ENCODE measurements at places on chromosomes 5 and 9.

DNA sequence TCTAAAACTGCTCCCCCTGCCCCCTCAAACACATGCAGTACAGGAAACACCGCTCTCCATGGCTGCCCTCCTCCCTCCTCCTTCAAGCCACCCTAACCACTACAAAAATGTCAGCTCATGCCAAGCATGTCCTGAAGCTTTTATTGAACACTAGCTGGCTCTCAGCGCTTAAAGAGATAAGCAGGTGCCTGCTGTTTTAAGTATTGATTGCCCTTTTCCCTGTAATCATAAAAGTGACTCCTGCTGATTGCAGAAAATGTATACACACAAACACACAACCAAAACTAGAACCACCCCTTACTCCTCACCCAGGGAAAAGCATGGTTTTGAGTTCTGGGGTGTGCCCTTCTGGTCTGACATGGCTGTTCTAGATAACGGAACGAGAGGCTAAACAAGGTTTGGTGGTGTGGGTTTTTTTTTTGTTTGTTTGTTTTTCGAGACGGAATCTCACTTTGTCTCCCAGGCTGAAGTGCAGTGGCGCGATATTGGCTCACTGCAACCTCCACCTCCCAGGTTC lies 3.7 kb upstream of the UCK1 start:
- DNase-seq = no peak

DNA sequence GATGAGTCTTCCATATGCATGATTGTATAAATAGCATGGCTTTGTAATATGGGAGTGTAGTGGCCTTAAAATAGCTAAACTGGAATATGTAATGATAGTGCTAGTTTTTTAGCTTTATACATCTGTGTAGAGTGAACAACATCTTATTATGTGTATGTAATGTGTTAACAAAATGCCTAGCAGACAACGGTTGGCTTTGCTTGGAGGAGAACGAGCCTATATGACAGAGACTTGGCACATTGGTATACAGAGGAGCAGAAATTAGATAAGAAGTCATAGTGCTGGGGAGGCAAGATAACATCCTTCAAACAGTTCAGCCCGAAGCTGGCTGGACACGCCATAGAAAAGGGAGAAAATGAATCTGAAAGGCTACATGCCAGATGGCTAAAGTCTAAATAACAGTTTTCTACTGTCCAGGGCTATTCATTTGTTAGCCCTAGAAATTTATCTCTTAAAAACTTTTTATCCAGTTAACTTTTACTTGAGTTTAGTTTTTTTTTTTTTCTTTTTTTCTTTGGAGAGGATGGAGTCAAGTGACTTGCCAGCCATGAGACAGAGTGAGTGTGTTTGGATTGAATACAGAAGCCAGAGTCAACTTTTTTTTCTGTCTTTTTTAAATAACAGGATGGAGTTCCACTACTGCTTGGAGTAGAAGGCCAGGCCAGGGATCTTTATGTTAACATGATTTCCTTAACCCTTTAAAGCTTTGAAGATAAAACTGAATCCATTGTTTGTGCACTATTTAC lies 214.4 kb upstream of the ACTBL2 start:
- no peak for DNase-seq

- no peak for DNase-seq
These were observed 2.1 kb downstream of the SLC12A7 start for GRCh38 chr5:1109542-1110306.

GRCh38 chr9:93589688-93590087 lies 13.3 kb downstream of the PHF2 start:
- DNase-seq = no peak

GRCh38 chr5:173010021-173010420 lies 26.4 kb downstream of the ATP6V0E1 start:
- no peak for DNase-seq

GRCh38 chr5:43482490-43483297 lies 971 bp downstream of the TMEM267 start:
- DNase-seq = no peak

- DNase-seq = no peak
These were observed 177.9 kb downstream of the C9orf50 start for GRCh38 chr9:129442803-129443511.

- DNase-seq = no peak
These were observed 624.9 kb upstream of the GRAMD2B start for GRCh38 chr5:125798307-125798706.

- no peak for DNase-seq
These were observed 417.2 kb upstream of the C9orf72 start for GRCh38 chr9:27990524-27990923.

GRCh38 chr5:72407541-72407940 lies 87.4 kb downstream of the PTCD2 start:
- no peak for DNase-seq

DNA sequence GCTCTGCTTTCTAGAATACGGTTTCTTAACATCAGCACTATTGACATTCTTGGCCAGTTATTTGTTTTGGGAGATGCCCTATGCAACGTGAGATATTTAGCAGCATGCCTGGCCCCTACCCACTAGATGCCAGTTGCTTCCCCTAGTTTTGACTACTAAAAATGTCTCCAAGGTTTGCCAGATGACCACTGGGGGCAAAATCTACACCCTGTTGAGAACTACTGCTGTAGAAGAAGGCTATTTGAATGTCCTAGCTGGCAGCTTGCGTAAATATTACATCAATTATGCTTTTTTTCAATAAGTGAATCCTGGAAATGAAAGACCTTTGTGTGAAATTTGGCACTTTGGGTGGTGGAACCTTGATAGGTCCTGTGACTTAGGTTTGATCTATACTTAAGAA lies 5.0 kb downstream of the NCBP1 start:
- no peak for DNase-seq

DNA sequence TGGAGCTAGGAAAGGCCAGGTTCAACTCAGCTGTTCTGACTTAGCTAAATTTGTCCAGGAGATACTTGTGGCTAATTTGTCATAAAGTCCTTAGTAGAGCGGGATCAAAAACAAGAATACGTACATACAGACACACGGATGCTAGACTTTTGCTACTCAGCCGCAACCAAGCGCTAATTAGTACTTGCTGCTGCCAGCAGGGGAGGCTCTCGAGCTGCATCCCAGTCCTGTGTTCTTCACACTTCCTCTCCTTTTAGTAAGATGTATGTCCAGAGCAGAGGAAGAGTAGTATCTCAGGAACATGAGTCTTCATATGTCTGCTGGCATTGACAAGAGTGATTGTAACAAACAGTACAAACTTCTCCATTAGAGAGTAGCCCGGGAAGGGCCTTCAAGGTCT lies 58.3 kb downstream of the CYFIP2 start:
- no peak for DNase-seq

DNA sequence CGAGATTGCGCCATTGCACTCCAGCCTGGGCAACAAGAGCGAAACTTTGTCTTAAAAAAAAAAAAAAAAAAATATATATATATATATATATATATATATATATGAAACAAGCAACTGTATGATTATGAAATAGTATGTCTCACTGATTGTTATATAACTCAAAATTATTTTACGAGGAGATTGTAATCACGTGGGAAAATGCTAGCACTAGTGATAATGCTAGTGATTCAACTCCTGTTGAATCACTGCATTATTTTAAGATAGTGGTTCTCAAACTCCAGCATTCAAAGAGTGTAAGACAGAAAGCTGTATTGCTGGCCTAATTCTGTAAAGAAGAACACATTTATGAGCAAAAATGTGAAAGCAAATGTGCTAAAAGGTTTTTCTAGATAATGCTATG lies 12.4 kb upstream of the PTPN3 start:
- no peak for DNase-seq

DNA sequence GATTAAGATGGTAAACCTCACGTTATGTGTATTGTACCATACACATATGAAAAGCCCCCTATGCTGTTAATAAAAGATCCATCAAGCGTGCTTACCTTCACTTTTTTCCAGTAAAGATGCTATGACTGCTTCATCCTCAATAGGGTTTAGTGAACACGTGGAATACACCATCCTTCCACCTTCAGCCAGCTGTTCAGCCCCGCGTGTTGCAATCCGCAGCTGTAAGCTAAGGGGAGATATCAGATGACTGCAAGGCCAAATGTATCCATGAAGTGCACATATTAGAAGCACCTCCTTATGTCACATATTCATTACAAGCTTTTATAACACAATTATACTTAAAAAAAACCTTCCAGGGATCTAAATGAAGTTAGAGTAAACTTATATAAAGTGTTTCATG lies 16.2 kb downstream of the NSUN2 start:
- DNase-seq = no peak

DNA sequence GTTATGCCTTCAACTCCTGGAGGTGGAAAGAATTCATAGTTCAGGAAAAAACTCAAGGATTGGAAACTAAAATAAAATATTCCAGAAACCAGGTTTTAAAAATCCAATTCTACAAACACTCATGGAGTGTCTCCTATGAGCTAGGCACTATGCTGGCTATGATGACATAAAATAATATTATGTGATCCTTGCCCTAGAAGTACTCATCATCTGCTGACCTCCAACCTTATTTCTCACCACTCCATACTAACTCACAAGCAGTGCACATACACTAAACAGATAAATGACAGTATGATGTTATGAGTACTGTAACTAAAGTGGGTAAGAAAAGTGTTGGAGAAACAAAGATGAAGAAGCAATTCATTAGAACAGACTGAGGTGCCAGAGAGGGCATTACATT lies 93.2 kb upstream of the NR5A1 start:
- no peak for DNase-seq

DNA sequence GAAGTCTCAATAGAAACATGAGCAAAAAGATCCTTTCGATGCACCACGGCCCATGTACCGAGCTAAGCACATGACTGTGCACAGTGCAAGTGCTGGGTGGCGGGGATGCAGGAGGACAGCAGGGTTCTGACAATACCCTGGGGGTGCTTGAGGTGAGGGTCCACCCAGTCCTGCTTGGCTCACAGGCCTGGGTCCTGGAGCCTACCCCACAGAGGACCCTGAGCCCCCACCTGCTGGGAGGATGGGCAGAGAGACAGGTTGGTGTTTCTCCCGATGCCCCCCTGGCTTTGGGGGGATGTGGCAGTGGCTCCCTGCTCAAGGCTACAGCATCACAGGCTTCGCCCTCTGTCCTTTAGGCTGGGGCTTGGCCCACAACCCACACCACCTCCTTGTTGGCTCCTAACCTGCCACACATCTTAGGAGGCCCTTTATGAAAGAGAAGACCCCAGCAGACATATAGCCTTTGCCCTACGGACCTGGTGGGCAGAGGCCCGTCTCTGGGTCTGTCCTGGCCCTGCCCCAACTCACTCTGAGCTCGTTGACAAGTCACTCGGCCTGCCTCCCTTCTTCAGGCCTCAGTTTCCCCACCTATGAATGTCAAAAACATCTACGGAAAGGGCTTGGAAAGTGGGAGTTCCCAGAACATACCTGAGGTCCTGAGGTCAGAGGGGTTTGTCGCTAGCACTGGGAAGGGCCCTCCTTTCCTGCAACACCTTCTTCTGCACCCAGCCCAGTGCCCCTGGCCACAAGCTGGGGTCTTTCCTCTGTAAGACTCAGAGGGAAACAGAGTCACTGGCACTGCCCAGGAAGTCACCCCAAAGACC lies 50.3 kb downstream of the BARX1 start:
- DNase-seq = no peak

DNA sequence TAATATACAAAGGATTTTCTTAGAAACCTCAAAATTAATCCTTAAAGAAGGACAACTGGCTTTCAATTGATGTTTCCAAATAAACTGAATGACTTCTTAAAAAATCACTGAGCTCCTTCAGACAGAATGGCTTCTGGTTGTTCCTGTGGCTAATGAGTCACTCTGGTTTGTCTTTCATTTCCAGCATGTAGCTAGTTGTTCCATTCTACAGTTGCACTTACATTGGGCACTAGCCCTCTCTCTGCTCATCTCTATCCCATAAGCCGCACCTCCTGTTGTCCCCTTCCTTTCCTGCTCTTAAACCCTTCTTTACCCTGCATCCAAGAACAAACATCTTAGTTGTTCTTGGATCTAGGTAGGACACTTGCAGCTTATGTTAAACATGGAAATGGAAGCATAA lies 235.3 kb upstream of the HAPLN1 start:
- DNase-seq = no peak

GRCh38 chr5:40227366-40227765 lies 452.3 kb upstream of the PTGER4 start:
- no peak for DNase-seq

DNA sequence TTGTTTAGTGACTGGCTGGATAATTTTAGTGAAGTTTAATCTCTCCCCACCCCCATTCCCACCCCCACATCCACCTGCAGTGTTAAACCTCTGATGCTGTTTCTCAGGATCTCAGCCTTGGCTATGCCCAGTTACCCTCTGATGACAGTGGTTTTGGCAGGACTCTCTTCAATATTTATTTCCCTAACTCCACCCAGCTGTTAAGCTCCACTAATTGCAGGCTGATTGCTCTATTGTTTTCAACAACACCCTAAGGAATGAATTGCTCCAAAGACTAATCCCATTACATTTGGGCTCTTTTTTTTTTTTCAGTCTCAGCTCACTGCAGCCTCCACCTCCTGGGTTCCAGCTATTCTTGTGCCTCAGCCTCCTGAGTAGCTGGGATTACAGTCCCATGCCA lies 46.3 kb downstream of the PHAX start:
- no peak for DNase-seq

DNA sequence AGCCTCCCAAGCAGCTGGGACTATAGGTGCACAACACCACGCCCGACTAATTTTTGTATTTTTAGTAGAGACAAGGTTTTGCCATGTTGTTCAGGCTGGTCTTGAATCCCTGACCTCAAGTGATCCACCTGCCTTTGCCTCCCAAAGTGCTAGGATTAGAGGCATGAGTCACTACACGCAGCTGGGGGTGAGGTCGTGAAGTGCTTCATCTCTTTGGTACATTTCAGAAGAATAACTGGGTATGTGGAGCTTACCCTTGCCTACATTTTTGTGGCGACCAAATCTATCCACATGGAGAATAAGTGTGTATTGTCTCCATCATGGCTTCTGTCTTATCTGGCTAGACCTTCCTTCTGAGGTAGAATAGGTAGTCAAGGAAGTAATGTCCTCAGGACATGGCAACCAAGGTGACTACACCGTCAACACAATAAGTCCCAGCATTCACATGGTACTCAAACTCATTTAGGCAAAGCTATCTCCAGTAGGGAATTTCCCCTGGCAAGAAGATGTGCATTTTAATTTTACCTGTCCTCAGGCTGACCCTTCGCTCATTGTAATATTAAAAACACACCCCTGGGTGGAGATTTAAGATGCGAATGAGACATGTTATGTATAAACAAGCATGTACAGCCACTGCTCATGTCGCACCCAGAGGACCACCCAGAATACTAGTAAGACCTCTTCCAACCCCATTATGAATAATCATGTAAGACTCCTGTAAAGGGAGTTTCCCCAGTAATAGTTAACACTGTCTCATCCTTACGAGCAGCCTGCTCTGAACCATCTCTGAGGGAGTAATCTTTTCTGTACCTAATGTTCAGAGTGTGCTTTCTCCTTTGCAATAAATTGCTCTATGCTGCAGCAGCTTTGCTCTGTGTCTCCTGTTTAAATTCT lies 1173.2 kb downstream of the TAF11L14 start:
- DNase-seq = no peak

- DNase-seq = no peak
These were observed 114.4 kb upstream of the LIFR start for GRCh38 chr5:38670878-38671277.
